ENCODE measurements at places on chromosomes 12 and 14.

DNA sequence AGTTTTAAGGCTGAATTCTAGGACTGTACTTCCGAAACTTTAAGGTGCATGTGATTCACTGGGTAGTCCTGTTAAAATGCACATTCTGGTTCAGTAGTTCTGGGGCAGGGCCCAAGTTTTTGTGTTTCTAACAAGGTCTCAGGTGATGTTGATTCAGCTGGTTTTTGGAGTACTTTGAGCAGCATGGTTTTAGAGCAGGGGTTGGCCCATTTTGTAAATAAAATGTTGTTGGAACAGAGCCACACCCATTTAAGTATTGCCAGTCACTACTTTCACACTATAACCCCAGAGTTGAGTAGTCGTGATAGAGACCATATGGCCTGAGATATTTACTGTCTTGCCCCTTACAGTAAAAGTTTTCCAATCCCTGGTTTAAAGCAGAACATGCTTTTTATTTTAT, 111.3 kb downstream of the SYNE2 start:
- DNase-seq: no peak

DNA sequence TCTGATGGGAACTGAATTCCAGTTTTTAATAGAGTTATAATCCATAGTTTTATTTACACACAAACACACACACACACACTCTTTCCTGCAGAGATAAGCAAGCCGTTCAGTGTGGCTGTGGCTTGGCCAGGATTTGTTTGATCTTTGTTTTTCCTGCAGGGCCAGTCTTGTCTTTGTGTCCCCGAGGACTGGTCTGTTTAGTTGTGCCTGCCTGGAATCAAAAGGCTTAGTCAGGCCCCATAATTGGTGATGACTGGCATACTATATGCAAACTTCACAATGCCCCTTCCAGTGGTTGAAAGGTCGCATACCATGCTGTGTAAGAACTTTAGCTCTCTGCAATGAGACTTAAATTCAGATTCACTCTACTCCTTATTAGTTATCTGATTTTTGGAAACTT, 26.0 kb downstream of the WBP11 start:
- DNase-seq: no peak

GRCh38 chr14:59897757-59898383, 22.1 kb upstream of the LRRC9 start:
- DNase-seq: peak; percentile 55

GRCh38 chr14:55111122-55111708, 17.8 kb upstream of the LGALS3 start:
- no peak for DNase-seq

All from inflammatory macrophage treated with lipopolysaccharide for 4 hours (primary cell).